ENCODE measurements at places on chromosomes 11 and 22.
A peak's percentile ranks its signal among the peaks of the same experiment; 100 is the strongest.

GRCh38 chr11:6012035-6012668 is 5.4 kb upstream of the OR56A4 start:
- no peak for DNase-seq

DNA sequence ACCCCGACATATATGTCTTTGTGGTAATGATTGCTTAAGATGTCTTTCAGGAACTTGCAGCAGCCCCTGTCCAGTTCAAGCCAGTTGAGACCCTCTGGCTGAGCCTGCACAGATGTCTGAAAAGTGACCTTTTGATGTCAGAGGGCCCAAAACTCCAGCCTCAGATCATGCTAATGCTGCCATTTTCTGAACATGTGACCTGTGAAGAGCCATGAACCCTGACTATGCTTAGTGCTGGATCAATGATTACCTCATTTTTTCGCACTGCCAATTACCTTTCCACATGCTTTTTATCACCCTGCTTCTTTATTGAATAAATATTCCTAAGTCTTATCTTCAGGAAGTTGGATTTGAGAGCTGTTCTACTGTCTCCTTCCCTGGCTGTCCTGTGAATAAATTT is 6.9 kb upstream of the CYP2R1 start:
- DNase-seq = no peak

DNA sequence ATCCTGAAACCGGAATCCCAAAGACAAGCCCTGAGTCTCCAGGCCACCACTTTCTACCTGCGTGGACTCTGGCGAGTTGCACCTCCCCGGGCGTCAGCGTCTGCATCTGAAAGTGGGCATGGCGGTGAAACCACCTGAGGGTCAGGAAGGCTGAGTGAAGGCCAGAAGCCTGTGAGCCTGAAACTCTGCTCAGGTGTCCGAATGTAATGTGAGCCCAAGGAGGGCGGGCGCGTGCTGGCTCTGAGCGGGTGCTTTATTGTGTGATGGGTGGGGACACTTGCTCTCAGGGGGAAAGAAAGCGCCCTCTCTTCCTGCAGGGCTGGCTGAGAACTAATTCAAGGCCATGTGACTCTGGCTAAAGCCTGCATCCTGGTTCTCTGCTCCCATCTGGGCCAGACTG is 135.6 kb downstream of the ST3GAL4 start:
- no peak for DNase-seq

DNA sequence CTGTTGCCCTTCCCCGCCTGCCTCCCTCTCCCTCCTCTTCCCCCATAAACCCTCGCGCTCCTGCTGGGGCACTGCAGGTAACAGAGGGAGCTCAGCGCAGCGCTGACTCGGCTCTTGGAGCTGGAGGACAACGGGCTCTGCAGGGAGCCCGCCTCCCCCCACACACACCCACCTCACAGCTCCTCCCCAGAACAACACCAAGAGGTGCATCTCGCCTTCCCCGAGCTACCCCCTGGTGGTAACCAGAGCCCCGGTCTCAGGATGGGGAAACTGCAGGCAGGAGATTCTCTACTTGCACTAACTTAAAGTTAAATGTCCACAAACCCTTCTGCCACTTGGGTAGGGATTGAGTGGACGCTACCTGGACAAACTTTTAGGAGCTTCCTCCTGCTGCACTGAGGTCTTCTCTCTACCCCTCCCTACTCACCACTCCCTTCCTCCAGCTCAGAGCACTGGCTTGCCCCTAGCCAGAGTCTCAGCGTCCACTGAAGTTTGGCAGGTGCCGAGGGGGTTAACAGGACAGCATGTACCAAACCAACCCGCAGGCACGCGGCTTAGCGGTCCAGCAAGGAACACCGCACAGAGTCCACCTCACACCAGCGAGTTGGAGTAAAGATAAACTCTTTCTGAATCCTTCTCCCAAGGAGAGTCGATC is 4.0 kb upstream of the SCN4B start:
- peak; percentile 34 for DNase-seq

DNA sequence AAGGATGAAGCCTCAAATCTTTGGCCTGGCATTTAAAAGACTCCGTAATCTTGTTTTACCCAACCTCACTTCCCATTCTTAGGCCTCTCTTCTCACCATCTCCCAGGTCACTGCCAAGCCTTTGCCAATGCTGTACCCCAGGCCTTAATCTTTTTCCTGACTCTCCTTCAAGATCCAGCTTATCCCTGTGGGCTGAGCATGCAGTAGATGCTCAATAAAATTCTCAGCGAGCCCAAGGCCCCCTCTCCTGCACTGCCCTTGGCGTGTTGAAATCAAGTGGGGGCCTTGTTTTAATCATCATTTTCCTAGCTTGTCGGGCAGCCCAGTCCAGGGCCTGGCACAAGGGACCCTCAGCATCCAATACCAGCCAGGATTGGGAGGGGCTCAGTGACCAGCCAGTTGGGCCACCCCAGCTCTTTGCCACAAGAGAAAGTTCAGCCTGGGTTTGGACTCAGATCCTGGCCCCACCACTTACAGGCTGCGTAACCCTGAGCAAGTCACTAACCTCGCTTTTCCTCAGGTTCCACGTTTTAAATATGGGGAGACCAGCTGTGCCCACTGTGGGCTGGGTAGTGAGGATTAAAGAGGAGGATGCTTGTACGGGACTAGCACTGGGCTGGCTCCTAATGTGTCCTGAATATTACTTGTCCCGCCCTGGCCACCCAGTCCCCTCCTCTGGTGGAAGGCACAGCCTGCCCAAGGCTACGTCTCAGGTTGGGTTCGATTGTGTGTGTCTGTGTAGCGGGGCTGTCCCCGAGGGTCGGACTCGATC is 943 bp upstream of the YWHAH start:
- DNase-seq = no peak

- no peak for DNase-seq
These were observed 90.3 kb downstream of the PAX6 start for GRCh38 chr11:31720671-31721365.

- no peak for DNase-seq
These were observed 178.2 kb downstream of the IGLL1 start for GRCh38 chr22:23401910-23402274.

DNA sequence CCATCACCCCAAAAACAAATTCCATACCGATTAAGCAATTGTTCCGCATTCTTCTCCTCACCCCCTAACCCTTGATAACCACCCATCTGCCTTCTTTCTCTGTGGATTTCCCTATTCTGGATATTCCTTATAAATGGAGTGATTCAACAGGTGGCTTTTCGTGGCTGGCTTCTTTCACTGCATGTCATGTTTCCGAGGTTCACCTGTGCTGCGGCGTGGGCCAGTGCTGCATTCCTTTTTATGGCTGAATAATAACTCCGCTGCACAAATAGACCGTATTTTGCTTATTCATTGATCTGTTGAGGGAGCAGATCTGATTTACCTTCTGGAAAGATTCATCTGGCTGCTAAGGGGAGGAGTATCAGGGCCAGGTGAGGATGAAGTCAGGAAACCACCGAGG is 94.8 kb upstream of the ASPHD2 start:
- DNase-seq = no peak

GRCh38 chr11:103970701-103971249 is 65.7 kb upstream of the DDI1 start:
- no peak for DNase-seq

DNA sequence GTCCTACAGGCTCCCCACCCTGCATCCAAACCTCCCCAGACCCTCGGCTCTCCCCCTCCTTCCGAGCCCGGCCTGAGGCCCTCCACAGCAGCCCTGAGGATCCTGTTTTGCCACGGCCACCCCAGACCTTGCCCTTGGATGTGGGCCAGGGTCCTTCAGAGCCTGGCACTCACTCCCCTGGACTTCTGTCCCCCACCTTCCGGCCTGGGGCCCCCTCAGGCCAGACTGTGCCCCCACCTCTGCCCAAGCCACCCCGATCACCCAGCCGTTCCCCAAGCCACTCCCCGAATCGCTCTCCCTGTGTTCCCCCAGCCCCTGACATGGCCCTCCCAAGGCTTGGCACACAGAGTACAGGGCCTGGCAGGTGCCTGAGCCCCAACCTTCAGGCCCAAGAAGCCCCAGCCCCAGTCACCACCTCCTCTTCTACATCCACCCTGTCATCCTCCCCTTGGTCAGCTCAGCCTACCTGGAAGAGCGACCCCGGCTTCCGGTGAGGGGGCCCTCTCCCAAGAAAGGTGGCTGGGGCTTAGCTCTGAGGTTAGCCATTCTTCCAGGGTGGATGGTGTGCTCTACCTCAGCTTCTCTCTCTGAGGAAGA is 2.9 kb downstream of the INPP5J start:
- DNase-seq = no peak

- no peak for DNase-seq
These were observed 111.8 kb upstream of the LMO1 start for GRCh38 chr11:8375460-8375859.

GRCh38 chr11:763549-764321 is 13.6 kb downstream of the GATD1 start:
- no peak for DNase-seq

- peak; percentile 11 for DNase-seq
These were observed 868 bp downstream of the TEF start for GRCh38 chr22:41382610-41383009.

DNA sequence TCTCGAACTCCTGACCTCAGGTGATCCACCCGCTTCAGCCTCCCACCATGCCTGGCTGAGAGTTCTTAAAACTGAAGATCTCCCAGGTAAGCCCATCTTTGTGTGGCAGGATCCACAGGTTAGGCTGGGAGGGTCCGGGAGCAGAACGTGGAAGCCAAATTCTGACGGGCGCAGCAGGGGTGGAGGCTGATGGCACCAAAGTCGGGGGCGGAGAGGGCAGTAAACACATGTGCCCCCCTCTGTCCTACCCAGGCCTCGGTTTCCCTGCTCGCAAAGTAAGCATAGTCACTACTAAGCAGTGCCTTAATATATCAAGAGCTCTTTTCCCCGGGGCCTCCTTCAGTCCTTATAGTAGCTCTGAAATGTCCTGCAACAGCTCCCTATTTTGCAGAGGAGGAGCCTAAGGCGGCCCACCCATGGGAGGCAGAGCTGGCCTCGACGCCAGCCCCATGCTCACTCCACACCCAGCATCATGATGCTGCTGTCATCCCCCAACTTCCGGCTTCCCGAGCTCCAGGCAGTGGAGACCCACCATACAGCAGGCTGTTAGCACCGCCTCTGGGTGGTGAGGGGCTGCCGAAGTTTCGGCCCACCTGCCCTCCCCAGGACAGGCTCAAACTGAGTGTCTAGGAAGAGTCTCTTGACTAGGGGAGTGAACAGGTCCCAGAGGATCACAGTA is 230.0 kb downstream of the CTTN start:
- DNase-seq = no peak

DNA sequence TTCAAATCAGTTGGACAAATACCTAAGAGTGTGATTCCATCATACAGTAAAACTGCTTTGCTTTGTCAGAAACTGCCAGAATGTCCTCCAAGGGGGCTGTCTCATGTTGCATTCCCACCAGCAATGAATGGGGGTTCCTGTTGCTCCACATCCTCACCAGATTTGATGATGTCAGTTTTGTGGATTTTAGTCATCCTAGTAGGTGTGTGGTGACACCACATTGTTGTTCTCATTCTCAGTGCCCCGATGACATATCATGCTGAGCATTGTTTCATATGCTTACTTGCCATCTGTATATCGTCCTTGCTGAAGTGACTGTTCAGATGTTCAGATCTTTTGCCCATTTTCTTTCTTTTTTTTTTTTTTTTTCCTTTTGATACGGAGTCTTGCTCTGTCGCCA is 37.0 kb downstream of the CDPF1 start:
- peak; percentile 40 for DNase-seq

- no peak for DNase-seq
These were observed 45.9 kb upstream of the SYT7 start for GRCh38 chr11:61626580-61627380.

- no peak for DNase-seq
These were observed 7.0 kb upstream of the CHADL start for GRCh38 chr22:41247703-41248102.

GRCh38 chr11:113553915-113554314 is 78.7 kb upstream of the DRD2 start:
- DNase-seq = no peak

GRCh38 chr11:32884023-32884422 is 8.6 kb upstream of the QSER1 start:
- DNase-seq = no peak

DNA sequence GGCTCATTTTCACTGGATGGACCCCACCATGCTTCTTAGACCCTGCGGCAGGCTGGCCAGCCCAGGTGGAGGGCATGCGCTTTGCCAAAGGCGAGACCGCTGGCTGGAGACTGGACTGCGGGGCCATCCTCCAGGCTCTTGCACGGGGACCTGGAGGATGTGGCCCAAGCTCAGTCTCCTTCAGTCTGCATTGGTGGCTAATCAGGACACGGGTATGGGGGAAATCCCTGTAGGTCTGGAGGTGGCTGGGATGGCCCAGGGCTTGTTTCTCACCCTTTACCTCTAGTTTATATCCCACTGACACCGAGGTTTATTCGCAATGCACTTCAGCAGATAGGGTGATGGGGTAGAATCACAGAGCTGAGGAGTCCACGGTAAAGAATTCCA is 45.0 kb downstream of the BCR start:
- no peak for DNase-seq

DNA sequence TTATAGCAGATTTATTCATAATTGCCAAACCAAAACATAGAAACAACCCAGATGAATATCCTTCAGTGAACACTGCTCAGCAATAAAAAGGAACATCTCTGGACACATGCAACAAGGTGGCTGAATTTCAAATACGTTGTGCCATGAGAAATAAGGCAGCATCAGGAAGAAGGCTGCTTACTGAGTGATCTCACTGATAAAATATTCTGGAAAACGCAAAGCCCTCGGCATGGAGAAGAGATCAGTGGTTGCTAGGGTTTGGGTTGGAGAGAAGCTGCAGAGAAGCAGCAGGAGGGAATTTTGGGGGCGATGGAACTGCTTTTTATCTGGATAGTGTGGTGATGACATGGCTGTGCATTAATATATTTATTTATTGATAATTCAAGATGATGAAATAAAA is 11.0 kb upstream of the SHANK2 start:
- no peak for DNase-seq

DNA sequence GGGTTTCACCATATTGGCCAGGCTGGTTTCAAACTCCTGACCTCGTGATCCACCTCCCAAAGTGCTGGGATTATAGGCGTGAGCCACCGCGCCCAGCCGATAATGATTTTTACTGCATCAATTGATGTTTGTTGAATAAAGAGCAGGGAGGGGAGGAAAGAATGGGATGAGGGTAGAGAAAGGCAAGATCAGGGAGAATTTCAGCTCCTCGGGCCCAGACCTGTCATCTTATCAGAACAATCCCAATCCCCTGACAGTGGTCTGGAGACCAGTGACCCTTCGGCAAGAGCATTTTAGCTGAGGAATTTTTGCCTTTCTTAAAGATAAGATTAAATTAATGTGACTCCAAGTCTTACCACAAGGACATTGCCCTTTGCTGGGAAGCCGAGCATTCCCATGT is 15.0 kb upstream of the ANO1 start:
- no peak for DNase-seq

- DNase-seq = peak; percentile 35
These were observed at the start of gene PAMR1 for GRCh38 chr11:35525501-35526175. Gene PAMR1 (minus strand): TSS chr11:35525616. CDS start chr11:35525585, 31 bp downstream.
